CD4-positive, alpha-beta T cell treated with Interleukin-1 beta for 1 hour (primary cell): ENCODE measurements at places on chromosomes 13 and 19.

- DNase-seq: no peak
Observed at GRCh38 chr19:13848340-13848677, 28.6 kb upstream of the NANOS3 start.

DNA sequence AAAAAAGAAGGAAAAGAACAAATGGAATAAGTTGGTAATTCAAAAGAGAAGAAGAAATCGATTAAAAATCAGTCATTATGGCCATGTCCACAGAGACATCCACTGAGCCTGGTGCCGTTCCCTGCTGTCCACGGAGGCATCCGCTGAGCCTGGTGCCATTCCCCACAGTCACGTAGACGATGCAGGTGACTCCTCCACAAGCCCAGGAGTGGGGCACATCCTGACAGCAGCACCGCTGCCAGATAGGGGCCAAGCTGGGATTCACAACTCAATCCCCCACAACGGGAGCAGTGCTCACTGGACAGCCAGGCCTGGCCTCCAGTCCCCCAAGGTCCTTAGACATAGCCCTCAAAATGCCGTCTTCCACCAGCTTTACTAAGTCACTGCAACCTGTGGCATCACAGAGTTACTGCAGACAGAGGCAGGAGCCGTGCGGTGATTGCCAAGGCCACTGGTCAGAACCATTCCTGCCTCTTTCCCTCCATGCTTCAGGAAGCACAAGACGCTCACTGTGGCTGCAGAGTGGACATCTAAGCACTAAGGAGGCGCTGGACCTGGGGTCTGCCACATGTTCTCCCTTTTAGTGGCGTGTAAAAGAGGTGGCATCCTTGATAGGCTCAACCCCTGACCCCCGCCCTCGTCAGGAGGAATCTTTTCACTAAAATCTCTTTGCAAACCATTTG lies 131.5 kb upstream of the SPACA7 start:
- DNase-seq: no peak

DNA sequence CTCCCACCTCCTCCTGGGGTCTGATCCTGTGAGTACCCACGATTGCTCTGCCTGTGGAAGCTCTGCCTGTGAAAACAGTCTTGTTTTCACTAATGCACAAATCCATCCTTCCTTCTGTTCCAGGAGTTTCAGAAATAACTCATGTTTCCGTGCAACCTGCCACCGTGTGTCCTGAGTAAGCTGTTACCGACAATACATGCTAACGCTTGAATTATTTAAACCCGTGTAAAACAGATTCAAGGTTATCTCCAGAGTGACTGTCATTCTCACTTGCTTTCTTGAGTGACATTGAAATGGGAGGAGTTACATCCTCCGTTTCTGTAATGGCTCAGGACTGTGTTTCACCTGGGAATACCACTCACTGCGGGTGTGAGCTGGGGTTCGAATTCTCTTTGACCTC lies 24.9 kb downstream of the GPR12 start:
- DNase-seq: no peak

GRCh38 chr19:49807058-49807903 lies 5.8 kb downstream of the FUZ start:
- peak; percentile 47 for DNase-seq

GRCh38 chr19:57560049-57560491 lies 407 bp upstream of the ZNF550 start:
- no peak for DNase-seq

GRCh38 chr19:7993560-7993959 lies 11.9 kb downstream of the ELAVL1 start:
- no peak for DNase-seq

GRCh38 chr13:114105521-114106225 lies 26.8 kb downstream of the RASA3 start:
- DNase-seq: no peak

DNA sequence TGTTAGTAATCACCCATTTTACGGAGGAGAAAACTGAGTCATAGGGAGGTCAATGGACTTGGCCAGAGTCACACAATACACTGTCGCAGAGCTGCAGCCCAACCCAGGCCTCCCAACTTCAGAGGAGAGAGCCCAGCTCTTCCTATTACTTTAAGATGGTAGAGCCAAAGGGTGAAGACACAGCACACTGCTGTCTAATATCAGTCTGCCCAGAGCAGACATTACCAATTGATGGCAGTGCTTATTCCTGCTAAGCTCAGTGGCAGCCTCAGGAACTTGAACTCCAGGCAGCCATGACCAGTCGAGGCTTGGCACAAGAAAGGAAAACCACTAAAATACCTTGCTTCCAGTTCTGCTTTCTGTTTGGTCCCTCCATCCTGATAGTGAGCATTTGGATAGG lies 18.4 kb downstream of the TMEM150B start:
- DNase-seq: no peak

DNA sequence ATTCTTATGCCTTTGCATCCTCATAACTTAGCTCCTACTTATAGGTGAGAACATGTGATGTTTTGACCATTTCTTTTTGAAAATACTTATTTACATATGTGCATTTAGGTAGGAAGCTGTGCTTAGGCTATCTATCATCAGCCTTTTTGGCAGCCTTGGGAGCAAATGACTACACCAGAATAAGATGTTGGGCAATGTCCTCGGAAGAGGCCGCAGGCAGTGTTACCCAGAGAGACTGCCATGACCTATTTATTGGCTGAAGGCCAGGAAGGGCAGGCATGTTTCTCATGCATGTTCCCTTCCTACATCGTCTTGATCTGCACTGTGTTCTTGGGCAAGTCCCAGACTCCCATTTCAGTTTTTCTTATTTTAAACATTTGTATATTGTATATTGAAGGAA lies 122.3 kb downstream of the B3GLCT start:
- DNase-seq: no peak

- no peak for DNase-seq
Observed at GRCh38 chr19:24069905-24070657, 16.9 kb upstream of the ZNF254 start.

- DNase-seq: no peak
Observed at GRCh38 chr19:15286688-15287365, 45.5 kb downstream of the BRD4 start.

GRCh38 chr19:19661675-19662251 lies 1.7 kb downstream of the ATP13A1 start:
- peak; percentile 71 for DNase-seq

DNA sequence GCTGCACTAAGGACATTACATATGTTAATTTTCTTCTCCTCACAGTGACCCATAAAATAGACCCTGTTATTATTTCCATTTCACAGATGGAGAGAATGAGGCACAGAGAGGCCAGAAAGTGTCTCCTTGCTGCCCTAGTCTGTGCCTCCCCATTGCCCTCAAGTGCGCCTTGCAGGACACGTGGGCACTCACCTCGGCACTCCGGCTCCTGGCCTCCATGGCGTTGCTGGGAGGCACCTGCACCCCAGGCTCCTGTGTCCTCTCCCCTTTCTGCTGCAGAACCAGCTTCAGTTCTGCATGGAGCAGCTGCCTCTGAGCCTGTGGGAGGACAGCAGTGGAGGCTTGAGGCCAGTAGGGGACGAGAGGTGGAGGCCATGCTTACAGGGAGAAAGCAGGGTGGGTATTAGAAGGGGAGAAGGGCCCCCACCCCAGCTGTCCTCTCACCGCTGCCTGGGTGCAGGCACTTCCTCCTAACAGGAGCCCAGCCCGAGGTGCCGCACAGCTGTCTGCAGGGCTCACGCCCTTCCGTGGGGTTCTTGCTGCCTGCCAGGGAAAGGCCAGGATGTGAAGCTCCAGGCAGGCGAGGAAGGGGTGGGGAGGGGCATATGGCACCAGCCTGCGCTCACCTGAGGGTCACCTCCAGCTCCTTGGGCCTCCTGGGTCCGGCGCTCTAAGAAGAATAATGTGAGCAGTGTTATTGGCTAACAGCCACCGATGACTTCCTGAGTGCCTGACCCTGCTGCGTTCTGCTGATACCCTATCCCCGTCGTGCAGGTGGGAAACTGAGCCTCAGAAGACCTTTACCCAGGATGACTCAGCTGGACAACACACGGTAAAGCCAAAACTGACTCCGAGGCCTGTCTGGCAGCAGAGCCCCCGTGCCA lies 5.2 kb downstream of the PRX start:
- DNase-seq: peak; percentile 14

DNA sequence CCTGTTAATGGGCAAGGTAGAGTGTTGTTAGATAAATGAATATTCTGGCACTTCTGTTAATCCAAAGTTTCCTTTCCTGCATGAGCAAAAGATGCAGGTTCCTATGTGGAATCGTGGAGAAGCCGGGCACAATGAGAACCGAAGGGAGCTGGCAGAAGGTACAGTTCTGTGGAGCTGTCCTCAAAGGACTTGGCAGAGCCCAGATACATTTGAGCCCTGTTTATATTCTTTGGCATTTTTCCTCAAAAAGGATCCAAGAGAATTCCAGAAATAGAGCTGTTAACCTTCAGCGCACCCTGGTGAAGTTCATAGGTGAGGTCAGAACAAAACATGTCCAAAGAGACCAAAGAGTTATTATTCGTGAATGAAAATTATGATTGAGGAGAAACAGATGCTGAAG lies 4.0 kb upstream of the DLEU7 start:
- no peak for DNase-seq
